ENCODE measurements at places on chromosomes 2 and 18.

DNA sequence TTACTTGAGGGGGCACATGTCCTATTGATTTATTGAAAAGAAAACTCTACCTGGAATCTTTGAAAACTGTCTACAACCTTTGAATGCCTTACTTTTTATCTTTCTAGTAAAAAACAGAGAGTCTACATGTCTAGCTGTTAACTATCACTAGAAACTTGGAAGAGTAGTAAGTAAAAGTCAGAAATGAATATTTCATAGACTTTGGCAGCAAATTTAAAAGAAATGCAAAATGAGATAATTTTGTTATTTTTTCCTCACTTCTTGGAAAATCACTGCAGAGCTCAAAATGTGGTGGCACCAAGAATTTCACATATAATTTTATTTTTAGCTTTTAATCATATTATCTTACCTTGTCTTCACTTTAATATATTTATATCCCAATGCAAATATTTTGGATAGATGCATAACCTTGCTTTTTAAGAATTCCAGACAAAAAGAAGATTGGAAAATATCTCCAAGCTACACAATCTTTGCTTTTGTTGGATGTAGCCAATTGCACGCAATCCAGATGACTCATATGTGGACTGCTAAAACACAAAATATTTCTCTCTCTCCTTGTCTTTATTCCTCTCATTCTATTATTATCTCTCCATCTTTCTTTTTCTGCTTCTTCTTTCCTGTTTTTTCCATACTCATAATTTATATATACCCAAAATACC lies 92.2 kb upstream of the DSEL start:
- DNase-seq, result no peak

DNA sequence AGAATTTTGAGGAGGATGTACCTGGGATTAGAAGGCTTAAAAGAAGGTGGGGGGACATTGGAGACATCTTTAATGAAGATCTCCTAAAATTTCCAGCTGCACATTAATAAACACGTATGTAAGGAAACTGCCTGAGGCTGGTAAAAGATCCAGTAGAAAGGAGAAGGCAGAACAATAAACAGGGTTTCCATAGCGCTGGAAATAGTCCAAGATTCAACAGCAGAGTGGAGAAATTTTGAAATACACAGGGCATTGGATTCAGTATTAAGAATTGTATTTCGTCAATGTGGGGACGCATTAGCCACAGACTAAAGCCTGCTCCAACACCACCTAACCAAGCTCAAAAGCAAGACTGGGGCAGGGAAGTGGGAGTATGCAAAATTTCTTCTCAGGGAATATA lies 606.9 kb upstream of the NRXN1 start:
- DNase-seq, result no peak

DNA sequence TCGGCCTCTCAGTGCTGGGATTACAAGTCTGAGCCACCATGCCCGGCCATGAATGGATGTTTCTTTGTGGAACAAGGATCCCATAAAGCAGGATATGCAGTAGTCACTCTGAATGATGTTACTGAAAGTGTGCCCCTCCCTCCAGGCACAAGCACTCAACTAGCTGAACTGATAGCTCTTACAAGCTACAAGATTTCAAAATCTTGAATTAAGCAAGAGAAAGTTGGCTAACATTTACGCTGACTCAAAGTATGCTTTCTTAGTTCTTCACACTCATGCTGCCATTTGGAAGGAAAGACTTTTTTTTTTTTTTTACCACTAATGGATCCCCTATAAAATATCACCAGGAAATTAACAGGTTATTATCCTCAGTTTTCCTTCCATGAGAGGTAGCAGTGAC lies 549.0 kb upstream of the PKDCC start:
- DNase-seq, result no peak

GRCh38 chr2:50449306-50449705 lies 582.6 kb downstream of the NRXN1 start:
- no peak for DNase-seq

- peak; percentile 73 for DNase-seq
Measured at GRCh38 chr2:18988631-18989232, 369.7 kb downstream of the OSR1 start.

DNA sequence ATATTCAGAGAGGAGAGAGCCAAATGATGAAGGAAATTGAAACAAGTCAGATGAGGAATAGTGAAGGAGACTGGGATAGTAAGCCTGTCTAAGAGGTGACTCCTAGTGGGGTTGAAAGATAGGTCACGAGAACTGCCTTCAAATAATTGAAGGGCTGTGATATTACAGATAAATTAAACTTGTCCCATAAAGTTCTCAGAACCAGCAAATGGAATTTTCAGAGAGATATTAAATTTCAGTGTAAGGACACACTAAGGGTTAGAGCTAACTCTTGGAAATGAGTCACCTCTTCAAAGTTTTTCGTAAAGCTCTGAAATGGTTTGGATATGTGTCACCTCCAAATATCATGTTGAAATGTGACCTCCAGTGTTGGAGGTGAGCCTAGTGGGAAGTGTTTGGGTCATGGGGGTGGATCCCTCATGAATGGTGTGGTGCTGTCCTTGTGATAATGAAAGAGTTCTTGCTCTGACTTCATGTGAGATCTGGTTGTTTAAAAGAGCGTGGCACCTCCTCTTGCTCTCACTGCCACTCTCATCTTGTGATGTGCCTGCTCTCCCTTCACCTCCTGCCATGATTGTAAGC lies 87.3 kb downstream of the BABAM2 start:
- no peak for DNase-seq

DNA sequence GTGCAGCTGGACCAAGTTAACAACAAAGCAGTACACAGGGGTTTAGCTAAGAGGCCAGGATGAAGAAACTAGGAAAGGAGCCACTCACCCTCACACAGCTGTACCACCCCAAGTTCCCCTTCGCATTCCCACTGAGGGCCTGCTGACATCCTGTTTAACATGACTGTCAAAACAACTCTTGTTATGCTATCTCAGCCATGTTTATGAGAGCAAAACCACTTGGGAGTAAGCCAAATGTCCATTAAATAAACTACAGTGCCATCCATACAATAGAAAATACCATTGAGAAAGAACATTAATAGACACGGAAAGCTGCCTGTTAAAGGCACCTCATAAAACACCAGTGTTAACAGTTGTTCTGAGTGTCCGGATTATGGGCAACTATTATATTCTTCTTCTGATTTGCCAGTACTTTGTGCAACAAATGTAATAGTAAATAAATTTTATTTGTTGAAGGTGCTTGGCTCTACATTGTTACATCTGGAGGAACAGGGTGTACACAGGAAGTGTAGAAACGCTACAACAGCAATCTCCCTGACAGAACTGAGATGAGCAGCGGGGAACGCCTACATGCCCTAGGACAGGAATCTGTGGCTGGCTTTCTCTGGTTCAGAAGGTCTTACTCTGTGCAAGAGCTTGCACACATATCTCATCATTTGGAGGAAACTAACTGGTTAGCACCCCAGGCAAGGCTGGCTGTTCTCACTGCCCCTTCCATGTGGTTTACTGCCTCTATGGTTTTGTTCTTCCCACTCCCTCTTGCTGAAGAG lies 85.6 kb downstream of the EHD3 start:
- no peak for DNase-seq

GRCh38 chr18:32548688-32549087 lies 78.0 kb upstream of the GAREM1 start:
- peak; percentile 86 for DNase-seq

DNA sequence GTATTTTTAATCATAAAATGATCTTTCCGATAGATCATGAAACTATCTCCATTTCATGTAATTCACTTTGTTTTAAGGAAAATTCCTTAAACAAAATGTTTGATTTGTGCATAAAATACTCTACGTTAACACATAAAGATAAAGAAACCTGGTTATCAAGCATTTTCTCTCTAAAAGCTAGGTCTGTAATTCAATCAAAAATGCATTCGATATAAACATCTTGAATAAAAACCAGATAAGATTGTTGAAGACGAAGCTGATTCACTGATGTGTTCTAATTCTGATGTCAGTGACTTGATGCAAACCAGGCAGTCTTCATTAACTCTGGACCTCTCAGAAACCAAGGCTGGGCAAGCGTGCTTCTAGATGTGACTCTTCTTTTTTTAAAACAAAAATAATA lies 245.2 kb downstream of the CTNNA2 start:
- DNase-seq, result no peak

DNA sequence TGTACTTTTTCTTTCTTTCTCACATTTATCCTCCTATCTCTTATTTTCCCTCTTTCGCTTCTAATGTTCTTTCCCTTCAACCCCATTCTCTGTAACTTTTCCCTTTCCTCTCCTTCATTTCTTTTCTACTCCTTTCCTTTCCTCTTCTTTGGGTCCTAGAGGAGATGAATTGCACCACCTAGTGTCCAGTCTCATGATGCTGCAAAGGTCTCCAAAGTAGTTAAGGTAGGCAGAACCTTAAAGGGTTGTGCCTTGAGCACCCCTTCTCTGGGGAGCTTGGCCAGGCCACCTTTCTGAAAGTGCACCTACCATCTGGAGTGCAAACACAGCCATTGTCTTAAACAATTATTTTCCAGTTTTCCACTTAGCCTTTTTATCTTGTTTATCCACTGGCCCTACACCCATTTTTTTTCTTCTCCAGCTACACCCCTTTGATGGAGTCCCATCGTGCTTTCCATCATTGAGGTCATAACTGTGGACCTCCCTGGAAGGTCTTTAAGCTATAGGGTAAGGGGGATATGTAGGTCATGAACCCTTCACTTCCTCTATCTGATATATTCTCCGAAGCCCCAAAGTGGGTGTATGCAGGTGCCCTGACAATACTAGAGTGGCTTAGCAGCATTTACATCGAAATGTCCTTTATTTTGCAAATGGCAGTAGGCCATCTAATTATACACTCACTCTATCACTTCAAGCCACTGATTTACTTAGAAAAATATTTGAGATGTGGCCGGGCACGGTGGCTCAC lies 155.9 kb downstream of the ESCO1 start:
- peak; percentile 32 for DNase-seq

DNA sequence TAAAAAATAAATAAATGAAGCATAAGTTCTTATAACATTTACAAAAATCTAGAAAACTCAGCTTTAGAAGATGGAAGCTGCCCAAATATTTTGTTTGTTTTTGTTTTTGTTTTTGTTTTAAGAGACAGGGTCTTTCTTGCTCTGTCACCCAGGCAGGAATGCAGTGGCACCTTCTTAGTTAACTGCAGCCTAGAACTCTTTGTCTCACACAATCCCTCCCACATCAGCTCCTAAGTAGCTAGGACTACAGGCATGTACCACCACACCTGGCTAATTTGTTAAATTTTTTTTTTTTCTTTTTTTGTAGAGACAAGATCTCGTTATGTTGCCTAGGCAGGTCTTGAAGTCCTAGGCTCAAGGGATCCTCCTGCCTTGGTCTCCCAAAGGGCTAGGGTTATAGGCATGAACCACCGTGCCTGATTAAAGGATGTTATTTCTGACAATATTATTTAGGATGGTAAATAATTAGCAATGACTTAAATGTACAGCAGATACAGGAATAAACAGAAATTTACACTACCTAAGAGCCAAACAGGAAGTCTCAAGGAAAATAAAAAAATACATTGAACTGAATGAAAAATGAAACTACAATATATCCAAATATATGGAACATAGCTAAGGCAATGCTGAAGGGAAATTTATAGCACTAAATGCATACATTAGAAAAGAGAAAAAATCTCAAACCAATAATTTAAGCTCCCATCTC lies 17.2 kb downstream of the SESTD1 start:
- no peak for DNase-seq

DNA sequence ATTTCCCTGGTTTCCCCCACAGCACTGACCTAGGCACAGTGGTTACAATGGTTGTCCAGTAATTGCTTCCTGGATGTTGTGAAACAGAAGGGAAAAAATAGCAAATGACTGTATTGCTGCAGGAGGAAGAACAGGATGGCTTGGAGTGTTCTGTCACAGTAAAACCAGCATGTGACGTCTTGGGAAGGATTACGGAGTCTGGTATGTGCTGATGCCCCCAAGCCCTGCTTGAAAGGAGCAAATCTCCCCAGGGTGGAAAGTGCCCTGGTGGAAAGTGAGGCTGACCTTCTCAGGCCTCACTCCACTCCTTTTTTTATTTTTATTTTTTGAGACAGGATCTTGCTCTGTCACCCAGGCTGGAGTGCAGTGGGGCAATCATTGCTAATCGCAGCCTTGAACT lies 7.8 kb downstream of the RAB11FIP5 start:
- DNase-seq, result no peak

DNA sequence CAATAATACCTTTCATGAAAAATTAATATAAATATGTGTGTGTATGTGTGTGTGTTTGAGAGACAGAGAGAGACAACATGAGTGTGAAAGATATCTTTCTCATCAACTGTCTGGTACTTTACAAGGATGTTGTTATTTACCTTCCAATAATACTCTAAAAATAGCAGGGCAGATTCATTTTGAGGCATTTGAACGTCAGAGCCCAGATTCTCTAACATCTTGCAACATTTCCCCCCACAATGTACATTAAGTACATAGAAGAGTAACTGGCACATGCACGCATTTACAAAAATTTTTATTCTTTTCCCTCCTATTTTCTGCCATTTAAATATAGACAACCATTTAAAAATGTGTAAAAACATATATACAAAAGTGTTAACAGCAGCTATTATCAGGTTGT lies 100.9 kb downstream of the PID1 start:
- DNase-seq, result no peak

GRCh38 chr18:49672853-49673252 lies 111.0 kb downstream of the LIPG start:
- DNase-seq, result no peak

DNA sequence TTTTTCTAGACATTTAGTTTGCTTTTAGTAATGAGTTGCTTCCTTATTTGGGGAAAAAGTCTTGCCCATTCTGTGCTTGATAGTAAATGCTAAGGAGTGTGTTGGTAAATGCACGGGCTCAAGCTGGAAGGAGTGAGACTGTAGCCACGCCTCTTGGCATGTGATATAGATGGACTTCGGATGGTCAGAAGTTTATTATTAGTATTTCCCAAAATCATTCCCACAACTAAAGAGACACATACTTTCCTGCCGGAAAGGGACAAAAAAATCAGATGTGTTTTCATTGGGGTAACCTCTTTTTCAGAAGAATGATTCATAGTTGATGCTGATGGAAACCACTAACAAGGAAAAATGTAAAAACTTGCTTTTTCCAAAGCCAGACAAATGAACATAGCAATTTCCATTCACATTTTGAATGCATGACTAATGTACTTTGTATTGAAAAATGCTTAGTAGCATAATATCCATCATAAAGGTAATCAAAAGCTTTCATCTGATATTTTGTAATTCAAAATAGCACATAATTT lies 133.2 kb downstream of the ZNF532 start:
- DNase-seq, result no peak

DNA sequence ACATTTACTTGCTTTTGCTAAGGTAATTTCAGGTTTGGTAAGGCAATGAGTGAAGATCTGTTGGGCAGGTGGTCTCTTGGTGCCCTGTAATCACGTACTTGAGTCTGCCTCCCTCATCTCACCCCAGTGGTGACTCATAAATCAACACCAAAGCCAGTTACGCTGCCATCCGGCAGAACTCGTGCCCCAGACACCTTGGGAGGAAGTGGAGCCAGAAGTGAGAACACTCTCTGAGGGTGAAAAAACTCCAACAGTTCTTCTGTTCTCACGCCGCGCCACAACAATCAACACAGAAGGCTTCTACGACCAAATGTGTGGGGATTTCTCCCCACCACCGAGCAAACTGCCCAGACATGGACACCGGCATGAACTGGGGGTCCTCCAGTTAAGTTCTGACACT lies 206.2 kb downstream of the ARL4C start:
- no peak for DNase-seq

- DNase-seq, result no peak
Measured at GRCh38 chr18:62586781-62587487, 64.1 kb downstream of the ZCCHC2 start.
